ENCODE measurements at places on chromosomes 13 and 19. TPM values are rescaled to one million over a fixed set of nuclear protein-coding genes. Genes with fewer than 3 reads are reported as not detected.
A peak's percentile ranks its signal among the peaks of the same experiment; 100 is the strongest.

DNA sequence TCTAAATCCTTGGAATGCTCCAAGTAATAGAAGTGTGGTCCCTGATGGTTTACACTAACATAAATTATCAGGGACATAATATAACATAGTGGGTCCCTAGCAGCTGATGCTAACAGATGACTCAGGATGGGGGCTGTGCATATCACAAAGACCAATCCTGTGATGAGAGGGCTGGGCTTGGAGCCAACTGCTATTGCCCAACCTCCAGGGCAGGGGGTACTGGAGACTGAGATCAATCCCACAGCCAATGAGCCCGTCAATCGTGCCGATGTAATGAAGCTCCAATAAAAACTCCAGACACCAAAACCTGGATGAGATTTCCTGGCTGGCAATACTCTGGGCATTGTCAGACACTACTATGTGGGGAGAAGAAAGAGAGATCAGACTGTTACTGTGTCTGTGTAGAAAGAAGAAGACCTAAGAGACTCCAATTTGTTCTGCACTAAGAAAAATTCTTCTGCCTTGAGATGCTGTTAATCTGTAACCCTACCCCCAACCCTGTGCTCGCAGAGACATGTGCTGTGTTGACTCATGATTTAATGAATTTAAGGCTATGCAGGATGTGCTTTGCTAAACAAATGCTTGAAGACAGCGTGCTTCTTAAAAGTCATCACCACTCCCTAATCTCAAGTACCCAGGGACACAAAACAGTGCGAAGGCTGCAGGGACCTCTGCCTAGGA is 33.4 kb downstream of the ABCC4 start:
- H3K36me3 ChIP-seq: no peaks in the 10 kb centered on the region
- peaks cover 7% of the 10 kb centered on the region for H3K4me1 ChIP-seq
- H3K27ac ChIP-seq: peak overlapping the region; percentile 64

DNA sequence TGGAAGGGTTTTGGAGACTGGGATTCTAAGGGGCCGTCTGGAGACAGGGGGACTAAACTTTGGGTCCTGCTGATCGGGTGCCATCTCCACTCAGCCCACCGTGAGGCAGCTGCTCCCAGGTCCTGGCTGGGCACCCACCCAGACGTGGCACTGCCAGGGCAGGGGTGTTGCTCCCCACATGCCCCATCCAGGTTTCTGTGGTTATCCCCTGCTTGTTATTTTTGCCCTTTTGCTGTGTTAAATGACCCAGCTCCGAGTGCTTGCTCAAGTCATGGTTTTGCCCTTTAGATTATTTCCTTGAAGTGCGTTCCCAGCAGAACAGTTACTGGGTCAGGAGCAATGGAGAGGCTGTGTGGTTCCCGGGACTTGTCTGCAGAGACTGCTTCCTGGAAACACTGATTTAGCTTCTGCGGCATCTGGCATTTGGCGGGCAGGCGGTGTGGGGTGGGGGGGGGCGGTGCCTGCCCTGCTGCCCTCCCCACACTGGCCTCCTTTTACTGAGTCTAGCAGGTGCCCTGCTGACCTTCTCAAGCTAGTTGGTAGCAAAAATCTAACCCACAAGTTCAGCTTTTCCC is 1.9 kb downstream of the RAB11B start:
- no peak for DNase-seq
- H3K4me1 ChIP-seq: peaks cover 39% of the 10 kb centered on the region
- no peaks in the 10 kb centered on the region for H3K36me3 ChIP-seq
- H3K27me3 ChIP-seq: no peaks in the 10 kb centered on the region

GRCh38 chr13:102310691-102311418 is 91.0 kb downstream of the FGF14 start:
- H3K27me3 ChIP-seq: no peaks in the 10 kb centered on the region
- no peak overlapping the region for H3K4me3 ChIP-seq
- no peaks in the 10 kb centered on the region for H3K4me1 ChIP-seq

DNA sequence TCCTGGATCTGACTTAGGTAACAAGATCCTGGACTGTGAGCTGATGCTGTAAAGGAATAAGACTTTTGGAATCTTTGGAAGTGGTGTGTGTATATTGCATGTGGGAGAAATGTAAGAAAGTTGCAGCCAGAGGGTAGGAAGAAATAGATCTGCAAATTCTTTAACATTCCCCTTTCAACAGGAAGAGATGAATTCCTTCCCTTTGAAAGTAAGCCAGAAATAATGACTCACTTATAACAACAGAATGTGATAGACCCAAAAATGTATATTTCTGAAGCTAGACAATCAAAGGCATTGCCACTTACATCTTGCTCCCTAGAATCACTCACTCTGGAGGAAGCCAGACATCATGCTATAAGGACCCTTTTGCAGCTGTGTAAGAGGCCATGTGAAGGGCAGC is 9.8 kb upstream of the SIAH3 start:
- no peaks in the 10 kb centered on the region for H3K4me1 ChIP-seq
- no peak overlapping the region for H3K27ac ChIP-seq
- no peak overlapping the region for H3K4me3 ChIP-seq

- H3K27me3 ChIP-seq: peaks cover 13% of the 10 kb centered on the region
- no peak for DNase-seq
- H3K36me3 ChIP-seq: no peaks in the 10 kb centered on the region
- H3K4me1 ChIP-seq: peaks cover 6% of the 10 kb centered on the region
- no peak overlapping the region for H3K27ac ChIP-seq
Observed at GRCh38 chr19:501646-502045, 5.4 kb downstream of the MADCAM1 start.

DNA sequence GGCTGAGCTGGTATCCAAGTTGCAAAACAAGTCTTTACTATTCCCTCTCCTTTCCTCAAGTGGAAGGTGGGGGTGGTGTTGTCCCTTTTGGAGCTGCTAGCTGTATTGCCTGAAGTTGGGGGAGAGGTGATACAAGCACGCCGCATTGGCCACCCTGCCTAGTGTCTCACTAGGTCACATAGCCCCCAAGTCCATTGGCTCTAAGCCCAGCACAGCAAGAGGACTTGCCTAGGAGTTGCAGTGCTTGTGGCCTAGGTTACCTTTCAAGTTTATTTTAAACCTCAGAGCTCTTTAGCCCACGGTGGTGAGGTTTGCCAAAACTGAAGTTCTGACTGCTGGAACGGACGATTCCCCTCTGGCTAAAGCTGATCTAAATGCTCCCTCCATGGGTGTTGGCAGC is 5.3 kb upstream of the DNAJC3 start:
- DNase-seq: no peak
- peaks cover 9% of the 10 kb centered on the region for H3K36me3 ChIP-seq
- no peaks in the 10 kb centered on the region for H3K27me3 ChIP-seq
- no peak overlapping the region for H3K27ac ChIP-seq

DNA sequence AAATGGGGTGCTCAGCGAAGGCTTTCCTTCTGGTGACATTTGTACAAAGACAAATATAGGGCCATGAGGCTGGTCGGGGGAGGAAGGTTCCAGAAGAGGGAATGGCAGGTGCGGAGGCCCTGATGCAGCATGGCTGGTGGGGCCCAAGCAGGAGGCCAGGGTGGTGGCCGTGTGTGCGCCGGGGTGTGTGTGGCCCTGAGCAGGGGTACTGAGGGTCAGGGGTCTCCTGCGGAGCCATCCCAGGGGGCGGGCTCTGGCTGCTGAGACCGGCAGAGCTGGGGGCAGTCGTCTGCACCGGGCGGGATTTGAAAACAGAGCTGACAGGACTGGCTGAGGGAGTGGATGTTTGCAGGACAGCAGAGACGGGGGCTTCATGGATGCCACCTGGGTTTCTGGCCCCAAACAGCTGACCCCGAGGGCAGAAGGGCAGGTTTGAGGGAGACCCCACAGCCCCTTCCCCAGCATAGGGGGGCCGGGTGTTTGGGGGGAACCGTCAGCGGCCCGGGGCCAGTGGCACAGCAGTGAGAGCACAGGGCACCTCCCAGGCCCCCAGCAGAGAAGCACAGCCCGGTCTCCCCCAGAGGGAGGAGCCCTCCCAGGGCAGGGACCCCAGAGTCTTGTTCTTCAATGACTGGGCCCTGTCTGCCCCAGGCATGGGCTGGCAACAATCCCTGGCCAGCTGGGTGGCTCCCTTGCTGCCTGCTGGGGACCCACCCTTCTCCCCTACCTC is 11.4 kb downstream of the PIAS4 start:
- no peaks in the 10 kb centered on the region for H3K4me1 ChIP-seq
- no peak for DNase-seq
- H3K36me3 ChIP-seq: peaks cover 10% of the 10 kb centered on the region
- no peaks in the 10 kb centered on the region for H3K27me3 ChIP-seq

- no peak for DNase-seq
- no peaks in the 10 kb centered on the region for H3K36me3 ChIP-seq
- H3K27me3 ChIP-seq: no peaks in the 10 kb centered on the region
- no peak overlapping the region for H3K4me3 ChIP-seq
Observed at GRCh38 chr13:97640268-97640667, 206.3 kb downstream of the RAP2A start.

DNA sequence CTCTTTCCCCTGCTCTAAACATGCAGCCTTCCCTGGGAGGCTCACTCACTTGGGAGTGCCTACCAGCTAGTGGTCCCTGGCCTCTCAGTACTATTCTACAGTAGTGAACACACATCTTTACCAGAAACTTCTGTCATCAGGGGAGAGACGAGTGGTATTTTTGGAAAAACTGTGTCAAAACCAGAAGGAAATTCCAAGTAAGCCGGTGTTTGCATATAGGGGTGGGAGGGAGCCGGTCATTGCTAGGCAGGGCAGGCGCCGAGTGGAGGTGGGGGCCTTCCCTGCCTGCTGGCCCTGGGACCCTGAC is 7.0 kb downstream of the RPS9 start:
- H3K27ac ChIP-seq: peak overlapping the region; percentile 29
- H3K4me3 ChIP-seq: no peak overlapping the region
- H3K4me1 ChIP-seq: peaks cover 40% of the 10 kb centered on the region
- DNase-seq: no peak
- peaks cover 28% of the 10 kb centered on the region for H3K36me3 ChIP-seq

GRCh38 chr13:36362251-36362650 is 16.1 kb upstream of the SPART start:
- H3K27ac ChIP-seq: no peak overlapping the region
- H3K27me3 ChIP-seq: no peaks in the 10 kb centered on the region
- no peaks in the 10 kb centered on the region for H3K4me1 ChIP-seq
- no peaks in the 10 kb centered on the region for H3K36me3 ChIP-seq
- H3K4me3 ChIP-seq: no peak overlapping the region

- no peak overlapping the region for H3K27ac ChIP-seq
- no peaks in the 10 kb centered on the region for H3K36me3 ChIP-seq
- H3K4me1 ChIP-seq: peaks cover 41% of the 10 kb centered on the region
- no peak for DNase-seq
- no peak overlapping the region for H3K4me3 ChIP-seq
- H3K27me3 ChIP-seq: no peaks in the 10 kb centered on the region
Observed at GRCh38 chr13:46656786-46657185, 103.8 kb downstream of the LRCH1 start.

GRCh38 chr19:821231-821824 is 427 bp downstream of the PLPPR3 start:
- H3K27me3 ChIP-seq: no peaks in the 10 kb centered on the region
- no peaks in the 10 kb centered on the region for H3K4me1 ChIP-seq
- DNase-seq: no peak
- no peaks in the 10 kb centered on the region for H3K36me3 ChIP-seq
- H3K4me3 ChIP-seq: no peak overlapping the region

ATP1A3 gene
- not detected for total RNA-seq

GRCh38 chr13:94590744-94591143 is 5.2 kb downstream of the TGDS start:
- no peak overlapping the region for H3K27ac ChIP-seq
- no peaks in the 10 kb centered on the region for H3K36me3 ChIP-seq

GRCh38 chr13:21898459-21898858 is 227.6 kb downstream of the FGF9 start:
- H3K4me3 ChIP-seq: no peak overlapping the region
- no peaks in the 10 kb centered on the region for H3K27me3 ChIP-seq
- peak; percentile 21 for DNase-seq
- H3K27ac ChIP-seq: no peak overlapping the region

PSG2 gene
- total RNA-seq: not detected

- no peak for DNase-seq
- H3K27ac ChIP-seq: no peak overlapping the region
Observed at GRCh38 chr19:30362156-30362754, 9.9 kb upstream of the ZNF536 start.

NLRP11 gene
- total RNA-seq: 0.35 TPM

ANGPTL4 gene
- 7.2 TPM for total RNA-seq

GPR183 gene
- total RNA-seq: 11.8 TPM

DNA sequence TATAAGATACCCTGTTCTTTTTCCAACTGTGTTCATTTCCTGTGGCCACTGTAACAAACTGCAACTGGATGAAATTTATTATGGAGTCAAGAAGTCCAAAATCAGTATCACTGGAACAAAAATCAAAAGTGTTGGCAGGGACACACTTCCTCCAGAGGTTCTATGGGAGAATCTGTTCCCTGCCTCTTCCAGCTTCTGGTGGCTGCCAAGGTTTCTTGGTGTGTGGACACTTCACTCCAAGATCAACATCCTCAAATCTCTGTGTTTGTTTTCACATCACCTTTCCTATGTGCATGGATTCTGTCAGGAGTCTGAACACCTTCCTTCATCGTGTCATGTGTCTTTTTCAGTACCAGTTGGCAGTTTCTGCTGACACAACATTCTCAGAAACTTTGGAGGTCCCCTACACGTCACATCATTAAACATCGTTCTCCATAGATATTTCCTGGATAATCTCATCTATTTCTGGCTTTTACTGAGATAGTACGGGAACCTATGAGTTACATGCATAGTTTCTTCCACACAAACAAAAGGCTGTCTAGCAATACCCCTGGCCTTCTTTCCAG is 15.2 kb upstream of the EFNB2 start:
- H3K36me3 ChIP-seq: peaks cover 29% of the 10 kb centered on the region
- no peak overlapping the region for H3K27ac ChIP-seq
- no peak for DNase-seq
- no peaks in the 10 kb centered on the region for H3K4me1 ChIP-seq
- no peaks in the 10 kb centered on the region for H3K27me3 ChIP-seq
- no peak overlapping the region for H3K4me3 ChIP-seq

DNA sequence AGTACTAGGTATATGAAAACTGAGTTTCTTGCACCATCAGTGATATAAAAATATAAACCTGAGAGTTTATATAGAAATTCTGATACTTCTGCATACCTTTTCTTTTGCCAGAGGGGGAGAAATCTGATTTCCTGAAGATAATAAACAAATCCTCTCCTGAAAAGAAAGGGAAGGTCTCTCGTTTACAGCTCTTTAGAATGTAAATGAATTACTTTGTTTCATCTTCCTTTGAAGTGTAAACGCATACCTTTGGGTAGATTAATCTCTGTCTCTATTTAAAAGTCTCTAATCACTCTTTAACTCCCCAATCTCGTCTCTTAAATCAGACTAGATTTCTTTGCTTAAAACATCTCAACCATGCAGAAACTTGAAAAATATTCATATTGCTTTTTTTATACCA is 1092.9 kb downstream of the SLITRK5 start:
- no peaks in the 10 kb centered on the region for H3K36me3 ChIP-seq
- no peak overlapping the region for H3K27ac ChIP-seq
- DNase-seq: no peak
- H3K27me3 ChIP-seq: no peaks in the 10 kb centered on the region
- no peaks in the 10 kb centered on the region for H3K4me1 ChIP-seq
- no peak overlapping the region for H3K4me3 ChIP-seq

GRCh38 chr13:24997367-24997967 is 98.5 kb upstream of the PABPC3 start:
- DNase-seq: no peak
- no peak overlapping the region for H3K4me3 ChIP-seq
- H3K27ac ChIP-seq: no peak overlapping the region
- H3K36me3 ChIP-seq: no peaks in the 10 kb centered on the region
- H3K4me1 ChIP-seq: no peaks in the 10 kb centered on the region

GRCh38 chr13:108402850-108403249 is 133.3 kb downstream of the TNFSF13B start:
- H3K4me3 ChIP-seq: no peak overlapping the region
- no peak for DNase-seq
- H3K36me3 ChIP-seq: no peaks in the 10 kb centered on the region
- no peak overlapping the region for H3K27ac ChIP-seq
- no peaks in the 10 kb centered on the region for H3K27me3 ChIP-seq
- H3K4me1 ChIP-seq: no peaks in the 10 kb centered on the region

MAG gene
- total RNA-seq: 1.1 TPM

ALOX5AP gene
- total RNA-seq: 25.0 TPM

ZSCAN5C gene
- not detected for total RNA-seq
